ENCODE measurements at places on chromosomes 11 and 22.

DNA sequence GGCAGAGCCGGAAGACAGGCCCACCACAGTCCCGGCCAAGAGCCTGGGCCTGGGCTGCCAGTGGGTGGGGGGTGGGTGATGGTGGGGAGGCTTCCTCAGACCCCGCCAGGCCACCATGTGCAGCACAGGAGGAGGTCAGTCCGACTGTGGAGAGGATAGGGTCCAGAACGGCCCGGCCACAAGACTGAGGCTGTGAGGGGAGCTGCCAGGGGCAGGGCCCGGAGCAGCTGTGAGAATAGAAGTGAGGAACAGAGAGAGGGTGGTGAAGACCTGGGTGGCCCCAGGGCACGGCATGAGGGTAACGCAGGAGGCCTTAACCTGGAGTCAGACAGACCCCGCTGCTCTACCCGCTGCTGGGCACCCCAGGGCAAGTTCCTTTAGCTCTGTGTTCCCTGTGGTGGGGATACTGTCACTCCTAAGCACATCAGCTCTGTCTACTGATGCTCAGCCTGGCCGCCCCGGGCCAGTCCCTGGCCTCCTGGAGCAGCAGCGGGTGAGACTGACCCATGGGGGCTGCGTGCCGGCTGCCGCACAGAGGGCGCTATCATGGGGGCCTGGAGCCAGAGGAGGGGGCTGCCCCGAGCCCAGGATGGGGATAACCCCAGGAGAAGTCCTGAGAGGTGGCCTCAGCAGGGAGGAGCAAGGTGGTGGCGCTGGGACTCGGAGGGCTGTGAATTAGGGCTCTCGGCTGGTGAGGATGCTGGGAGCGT lies 1.7 kb downstream of the FERMT3 start:
- no peak for DNase-seq

DNA sequence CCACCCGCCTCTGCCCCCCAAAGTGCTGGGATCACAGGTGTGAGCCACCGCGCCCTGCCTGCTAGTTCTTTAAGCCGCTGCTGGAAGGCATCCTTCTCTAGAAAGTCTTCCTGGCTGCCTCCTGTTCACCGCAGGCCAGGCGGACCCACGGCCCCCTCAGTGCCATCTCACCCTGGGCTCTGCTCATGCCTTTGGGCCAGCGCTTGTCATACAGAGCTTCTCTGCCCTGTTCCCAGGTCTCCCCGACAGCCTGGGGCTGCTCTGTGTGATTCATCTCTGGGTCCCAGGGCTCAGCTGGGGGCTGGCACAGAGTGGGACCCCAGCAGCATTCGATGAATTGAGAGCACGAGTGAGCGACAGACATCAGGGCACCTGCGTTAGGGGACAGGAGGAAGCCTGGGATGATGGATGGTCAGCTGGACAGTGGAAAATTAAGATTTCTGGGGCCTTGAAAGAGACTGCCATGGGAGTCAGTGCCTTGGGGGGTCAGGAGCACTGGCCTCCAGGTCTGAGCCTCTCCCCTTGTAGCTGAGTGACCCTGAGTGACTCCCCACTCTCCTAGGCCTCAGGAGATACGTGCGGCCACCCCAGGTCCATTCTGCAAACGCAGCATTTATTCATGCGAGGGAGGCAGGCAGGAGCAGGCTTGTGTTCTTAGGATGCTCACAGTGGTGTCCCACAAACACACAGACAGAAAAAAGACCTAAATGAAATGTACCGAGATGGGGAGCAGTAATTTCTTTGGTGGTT lies 23.3 kb upstream of the PRR5 start:
- no peak for DNase-seq

DNA sequence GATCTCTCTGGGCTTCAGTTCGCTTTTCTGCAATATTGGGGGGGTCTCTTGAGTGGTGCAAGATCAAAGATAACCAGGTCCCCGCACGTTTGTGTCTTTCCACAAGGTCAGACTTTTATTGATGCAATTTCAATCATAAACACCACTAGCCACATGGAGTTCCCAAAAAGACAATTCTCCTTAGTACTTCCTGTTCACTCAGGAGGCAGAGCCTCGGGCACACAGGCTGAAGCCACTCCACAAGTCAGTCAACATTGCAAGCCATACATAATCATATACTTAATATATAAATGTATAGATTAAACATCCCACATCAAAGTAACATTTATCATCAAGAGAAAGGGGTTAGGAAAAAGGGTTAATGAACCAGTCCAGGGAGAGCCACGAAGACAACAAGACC lies 12.0 kb downstream of the ST14 start:
- DNase-seq, result no peak

DNA sequence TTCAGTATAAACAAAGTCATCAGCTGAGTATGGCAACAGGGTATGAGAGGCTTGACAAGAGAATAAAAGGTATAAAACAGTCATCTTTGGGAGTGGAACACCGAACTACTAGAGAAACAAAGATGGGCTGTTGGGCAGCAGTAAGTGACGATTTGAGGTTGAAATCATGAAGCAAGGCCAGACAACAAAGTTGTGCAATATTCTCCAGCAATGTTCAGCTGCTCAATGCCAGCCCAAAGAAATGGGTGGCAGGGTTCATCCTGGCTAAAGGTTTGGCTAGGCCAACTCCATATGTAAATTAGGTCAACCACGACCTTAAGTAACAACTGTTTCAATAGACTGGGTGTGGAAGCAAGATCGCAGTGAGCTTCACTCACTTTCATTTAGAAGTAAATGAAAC lies 6.2 kb downstream of the APIP start:
- DNase-seq, result no peak

DNA sequence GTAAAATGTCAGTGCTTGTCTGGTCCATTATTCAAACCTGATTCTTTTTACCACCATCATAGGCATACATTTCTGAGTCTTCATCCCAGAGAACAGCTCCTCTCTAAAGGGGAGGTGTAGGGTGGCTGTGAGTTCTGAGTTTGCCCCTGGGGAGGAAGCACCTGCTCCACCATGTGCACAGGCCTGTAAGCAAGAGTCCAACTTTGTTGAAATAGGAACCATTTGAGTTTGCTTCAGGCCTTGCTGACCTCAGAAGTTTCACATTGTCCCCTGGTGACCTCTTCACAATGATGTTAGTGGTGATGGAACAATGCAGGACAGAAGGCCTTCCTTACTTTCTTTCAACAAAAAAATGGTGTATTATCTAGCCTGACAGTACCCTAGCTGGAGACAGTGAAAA lies 54.6 kb upstream of the TOP3B start:
- no peak for DNase-seq

GRCh38 chr11:119236891-119237290 lies 30.8 kb downstream of the CBL start:
- DNase-seq, result no peak

GRCh38 chr11:69444381-69445130 lies 36.9 kb upstream of the LINC01488 start:
- DNase-seq, result no peak

GRCh38 chr11:2139123-2139521 lies at the start of gene IGF2:
Gene IGF2, minus strand, starts transcription at chr11:2139389. Its CDS starts 3,866 bp downstream, at chr11:2135523.
- DNase-seq, result no peak

- no peak for DNase-seq
These were observed 105.0 kb downstream of the DBX1 start for GRCh38 chr11:20055312-20055711.

GRCh38 chr11:35566181-35566580 lies 40.8 kb upstream of the PAMR1 start:
- DNase-seq, result no peak

All from activated T-helper 1 cell treated with Interleukin-2 at 50 U/mL for 16 hours (primary cell).